ENCODE measurements at places on chromosomes 13 and 19. TPM values are rescaled to one million over a fixed set of nuclear protein-coding genes. Genes with fewer than 3 reads are reported as not detected.

ANGPTL8 gene
- total RNA-seq: not detected

EFNB2 gene
- 28.4 TPM for total RNA-seq

GARIN5A gene
- 0.84 TPM for total RNA-seq

SIGLEC8 gene
- total RNA-seq: not detected

CEACAM1 gene
- total RNA-seq: not detected

CYP4F2 gene
- total RNA-seq: not detected

C19orf53 gene
- 245 TPM for total RNA-seq

FCER2 gene
- total RNA-seq: not detected

BCAM gene
- 18.3 TPM for total RNA-seq

AP1M2 gene
- not detected for total RNA-seq
